Hepatocyte (in vitro differentiated cells): ENCODE measurements at places on chromosomes 12 and 14. TPM values are rescaled to one million over a fixed set of nuclear protein-coding genes. Genes with fewer than 3 reads are reported as not detected.

- H3K27ac ChIP-seq: no peak overlapping the region
- H3K36me3 ChIP-seq: no peaks in the 10 kb centered on the region
- H3K4me3 ChIP-seq: no peak overlapping the region
- peaks cover 7% of the 10 kb centered on the region for H3K4me1 ChIP-seq
- no peaks in the 10 kb centered on the region for H3K27me3 ChIP-seq
Measured at GRCh38 chr12:102406033-102406584, 74.3 kb downstream of the IGF1 start.

TMEM116 gene
- 13.1 and 29.3 TPM in 2 replicates for total RNA-seq

RERG gene
- 7.0 and 7.9 TPM in 2 replicates for total RNA-seq

DNA sequence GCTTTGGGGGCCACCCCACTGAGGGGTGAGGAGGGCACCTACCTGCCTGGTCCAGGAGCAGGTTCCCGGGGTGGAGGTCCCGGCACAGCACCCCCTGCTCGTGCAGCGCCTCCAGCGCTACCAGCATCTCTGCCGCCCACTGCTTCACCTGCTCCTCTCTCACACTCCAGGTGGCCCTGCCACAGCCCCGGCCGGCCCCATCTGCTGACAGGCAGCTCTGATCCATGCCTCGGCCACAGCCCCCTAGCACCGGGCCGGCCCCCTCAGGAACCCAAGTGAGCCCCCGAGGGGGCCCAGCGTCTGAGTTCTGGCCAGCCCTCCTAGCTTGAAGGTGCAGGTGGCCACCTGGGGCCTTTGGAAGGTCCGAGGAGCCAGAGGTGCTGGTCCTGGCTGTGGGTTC, 13.6 kb downstream of the RPS6KL1 start:
- no peaks in the 10 kb centered on the region for H3K36me3 ChIP-seq
- H3K27ac ChIP-seq: no peak overlapping the region
- no peaks in the 10 kb centered on the region for H3K27me3 ChIP-seq

GRCh38 chr14:58272588-58273372, 25.6 kb upstream of the ARID4A start:
- no peaks in the 10 kb centered on the region for H3K36me3 ChIP-seq
- no peak overlapping the region for H3K4me3 ChIP-seq
- peak overlapping the region; percentile 71 for H3K27ac ChIP-seq
- peak; percentile 72 for DNase-seq
- H3K4me1 ChIP-seq: peaks cover 5% of the 10 kb centered on the region

OLR1 gene
- 7.3 and 15.1 TPM in 2 replicates for total RNA-seq

- peaks cover 17% of the 10 kb centered on the region for H3K4me1 ChIP-seq
- no peak overlapping the region for H3K4me3 ChIP-seq
- H3K27me3 ChIP-seq: no peaks in the 10 kb centered on the region
- H3K36me3 ChIP-seq: no peaks in the 10 kb centered on the region
- no peak for DNase-seq
Measured at GRCh38 chr12:43284486-43285158, 267.4 kb downstream of the ADAMTS20 start.

DNA sequence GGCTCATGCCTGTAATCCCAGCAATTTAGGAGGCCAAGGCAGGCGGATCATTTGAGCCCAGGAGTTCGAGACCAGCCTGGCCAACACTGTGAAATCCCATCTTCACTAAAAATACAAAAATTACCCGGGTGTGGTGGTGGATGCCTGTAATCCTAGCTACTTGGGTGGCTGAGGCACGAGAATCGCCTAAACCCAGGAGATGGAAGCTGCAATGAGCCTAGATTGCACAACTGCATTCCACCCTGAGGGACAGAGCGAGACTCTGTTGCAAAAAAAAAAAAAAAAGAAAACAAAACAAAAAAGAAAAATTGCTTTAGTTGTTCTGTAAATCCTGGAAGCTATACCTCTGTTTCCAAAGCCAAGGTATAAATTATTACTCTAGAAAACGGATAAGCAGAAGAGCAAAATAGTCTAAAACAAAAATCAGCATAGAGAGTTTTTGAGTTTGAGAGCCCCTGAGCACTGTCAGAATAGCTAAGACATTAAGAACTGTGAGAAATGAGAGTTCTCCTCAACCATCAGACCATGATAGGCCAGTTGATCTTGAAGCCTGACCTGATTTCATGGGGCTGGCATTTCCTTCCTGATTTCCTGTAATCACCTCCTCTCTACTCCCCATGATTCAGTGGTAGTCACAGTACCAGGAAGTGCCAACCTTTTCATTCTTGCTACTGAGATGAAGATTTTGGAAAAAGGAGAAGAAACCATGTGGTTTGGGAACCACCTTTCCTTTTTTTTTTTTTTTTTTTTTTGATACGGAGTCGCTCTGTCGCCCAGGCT, 31.7 kb downstream of the ATP2A2 start:
- peak overlapping the region; percentile 81 for H3K27ac ChIP-seq
- H3K4me1 ChIP-seq: no peaks in the 10 kb centered on the region
- H3K36me3 ChIP-seq: no peaks in the 10 kb centered on the region

- no peak overlapping the region for H3K4me3 ChIP-seq
- no peaks in the 10 kb centered on the region for H3K36me3 ChIP-seq
- H3K27me3 ChIP-seq: no peaks in the 10 kb centered on the region
- DNase-seq: peak; percentile 9
Measured at GRCh38 chr12:109386059-109386433, 38.3 kb downstream of the MYO1H start.

GRCh38 chr14:53613404-53614253, 343.0 kb downstream of the BMP4 start:
- no peaks in the 10 kb centered on the region for H3K36me3 ChIP-seq
- H3K27ac ChIP-seq: peak overlapping the region; percentile 97
- peaks cover 10% of the 10 kb centered on the region for H3K4me1 ChIP-seq
- H3K4me3 ChIP-seq: no peak overlapping the region

GPR65 gene
- total RNA-seq: 0.04 and 0.10 TPM in 2 replicates

DNA sequence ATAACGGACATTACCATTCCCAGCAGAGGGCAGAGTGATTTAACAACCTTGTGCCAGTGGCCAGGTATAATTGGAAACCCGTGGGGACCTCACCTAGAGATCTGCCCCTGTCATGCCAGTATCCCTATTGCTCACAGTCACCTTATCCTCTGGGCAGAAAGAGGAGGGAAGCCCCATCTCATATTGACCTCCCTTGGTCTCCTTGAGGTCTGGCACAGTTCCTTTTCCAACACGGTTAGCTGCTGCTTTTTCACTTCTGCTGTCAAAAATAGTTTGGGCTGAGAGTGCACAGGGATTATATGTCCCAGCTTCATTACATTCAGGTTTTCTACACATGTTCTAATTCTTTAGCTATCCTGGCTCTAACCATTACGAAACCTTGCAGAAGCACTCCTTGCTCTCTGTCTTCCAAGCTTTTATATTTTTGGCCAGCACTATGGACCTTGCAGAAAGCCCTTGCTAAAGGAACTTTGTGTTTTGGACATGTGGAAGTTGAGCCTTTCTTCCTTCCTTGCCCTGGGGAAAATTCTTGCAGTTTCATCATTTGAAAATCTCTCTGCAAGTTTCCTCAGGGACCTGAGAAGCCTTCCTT, 111.7 kb upstream of the MIS18BP1 start:
- H3K36me3 ChIP-seq: no peaks in the 10 kb centered on the region
- no peaks in the 10 kb centered on the region for H3K27me3 ChIP-seq

GRCh38 chr14:104863923-104864266, 1.2 kb upstream of the CEP170B start:
- DNase-seq: no peak
- H3K4me3 ChIP-seq: peak overlapping the region; percentile 75
- peaks cover 15% of the 10 kb centered on the region for H3K4me1 ChIP-seq
- H3K27me3 ChIP-seq: no peaks in the 10 kb centered on the region
- no peaks in the 10 kb centered on the region for H3K36me3 ChIP-seq
- peak overlapping the region; percentile 99 for H3K27ac ChIP-seq

DNA sequence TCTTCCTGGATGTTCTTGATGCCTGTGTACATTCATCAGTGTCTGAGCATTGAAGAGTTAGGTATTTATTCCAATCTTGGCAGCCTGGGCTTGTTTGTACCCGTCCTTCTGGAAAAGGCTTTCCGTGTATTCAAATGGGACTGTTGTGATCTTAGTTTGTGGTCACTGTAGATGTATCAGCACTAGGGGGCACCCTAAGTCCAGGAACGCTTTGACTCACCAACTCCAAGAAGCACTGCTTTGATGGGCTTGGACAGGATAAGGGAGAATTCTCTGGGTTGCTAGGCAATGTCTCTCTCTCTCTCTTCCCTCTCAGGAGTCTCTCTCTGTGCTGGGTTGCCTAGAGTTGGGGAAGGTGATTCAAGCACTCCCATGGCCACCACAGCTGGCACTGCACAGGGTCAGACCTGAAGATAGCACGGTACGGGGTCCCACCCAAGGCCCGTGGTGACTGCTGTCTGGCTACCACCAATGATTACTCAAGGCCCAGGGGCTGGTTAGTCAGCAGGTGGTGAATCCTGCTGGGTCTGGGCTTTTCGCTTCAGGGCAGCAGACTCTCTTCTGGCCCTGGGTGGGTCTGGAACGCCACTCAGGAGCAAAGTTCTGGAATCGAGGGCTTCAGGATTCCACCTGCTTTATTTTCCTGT, 211.1 kb upstream of the RGS6 start:
- no peak overlapping the region for H3K27ac ChIP-seq
- peak; percentile 63 for DNase-seq
- H3K36me3 ChIP-seq: no peaks in the 10 kb centered on the region
- H3K4me3 ChIP-seq: no peak overlapping the region
- no peaks in the 10 kb centered on the region for H3K4me1 ChIP-seq

GRCh38 chr14:91374879-91375702, 42.5 kb downstream of the CCDC88C start:
- H3K4me3 ChIP-seq: no peak overlapping the region
- DNase-seq: no peak
- H3K4me1 ChIP-seq: peaks cover 46% of the 10 kb centered on the region

SERPINA10 gene
- 19.1 and 23.0 TPM in 2 replicates for total RNA-seq

GRCh38 chr12:79086541-79087296, 222.1 kb downstream of the SYT1 start:
- no peak overlapping the region for H3K4me3 ChIP-seq
- no peaks in the 10 kb centered on the region for H3K36me3 ChIP-seq
- H3K27ac ChIP-seq: no peak overlapping the region

DNA sequence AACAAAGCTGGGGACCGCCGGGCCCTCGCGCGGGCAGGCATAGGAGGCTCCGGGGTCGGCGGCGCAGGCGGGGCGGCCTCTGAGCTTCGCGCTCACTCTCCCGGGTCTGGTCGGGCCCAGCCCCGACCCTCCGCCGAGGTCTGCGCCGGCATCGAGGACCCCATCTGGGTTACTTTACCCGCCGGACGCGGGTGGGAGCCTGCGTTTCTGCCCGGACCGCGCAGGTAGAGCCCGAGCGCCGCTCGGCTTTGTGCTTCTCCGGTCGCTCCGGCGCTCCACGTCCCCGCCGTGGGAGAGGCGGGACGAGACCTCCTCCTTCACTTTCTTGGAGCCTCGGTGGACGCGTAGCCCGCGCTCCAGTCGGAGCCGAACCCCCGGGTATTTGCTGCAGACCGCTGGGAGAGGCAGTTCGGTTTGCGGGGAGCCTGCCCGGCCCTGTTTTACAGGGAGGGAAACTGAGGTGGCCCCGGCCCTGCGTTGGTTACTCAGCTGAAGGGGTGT, 63.2 kb downstream of the FBXL14 start:
- peaks cover 4% of the 10 kb centered on the region for H3K4me1 ChIP-seq
- no peak overlapping the region for H3K27ac ChIP-seq
- peak overlapping the region; percentile 33 for H3K4me3 ChIP-seq
- H3K36me3 ChIP-seq: no peaks in the 10 kb centered on the region
- peaks cover 57% of the 10 kb centered on the region for H3K27me3 ChIP-seq

DNA sequence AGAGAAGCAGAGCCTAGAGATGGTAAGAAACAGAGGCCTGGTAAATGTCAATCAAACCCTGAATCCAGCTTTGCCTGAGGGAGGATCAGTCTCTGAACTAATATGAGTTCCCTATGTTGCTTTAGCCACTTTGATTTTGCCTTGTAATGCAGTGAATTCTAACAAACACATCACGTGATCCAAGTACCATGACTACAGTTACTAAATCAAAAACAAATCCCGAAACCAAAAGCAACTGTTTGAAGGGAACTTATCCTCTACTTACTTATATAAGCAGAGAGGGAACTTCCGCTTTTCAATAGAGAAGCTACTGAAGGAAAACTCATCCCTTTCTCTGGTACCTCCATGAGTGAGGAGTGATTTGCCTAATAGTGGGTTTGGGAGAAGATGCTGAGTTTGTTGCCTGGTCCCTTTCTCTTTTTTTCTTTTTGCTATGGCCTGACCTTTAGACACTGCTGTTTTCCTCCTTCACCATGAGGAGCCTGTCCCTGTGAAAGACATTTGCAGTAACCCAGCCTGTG, 7.7 kb upstream of the PPTC7 start:
- no peaks in the 10 kb centered on the region for H3K4me1 ChIP-seq
- H3K27me3 ChIP-seq: no peaks in the 10 kb centered on the region
- no peak for DNase-seq
- no peak overlapping the region for H3K4me3 ChIP-seq
- H3K36me3 ChIP-seq: no peaks in the 10 kb centered on the region

- no peak overlapping the region for H3K27ac ChIP-seq
- H3K27me3 ChIP-seq: no peaks in the 10 kb centered on the region
- no peaks in the 10 kb centered on the region for H3K4me1 ChIP-seq
Measured at GRCh38 chr14:77889971-77890442, 90.1 kb downstream of the ADCK1 start.

DNA sequence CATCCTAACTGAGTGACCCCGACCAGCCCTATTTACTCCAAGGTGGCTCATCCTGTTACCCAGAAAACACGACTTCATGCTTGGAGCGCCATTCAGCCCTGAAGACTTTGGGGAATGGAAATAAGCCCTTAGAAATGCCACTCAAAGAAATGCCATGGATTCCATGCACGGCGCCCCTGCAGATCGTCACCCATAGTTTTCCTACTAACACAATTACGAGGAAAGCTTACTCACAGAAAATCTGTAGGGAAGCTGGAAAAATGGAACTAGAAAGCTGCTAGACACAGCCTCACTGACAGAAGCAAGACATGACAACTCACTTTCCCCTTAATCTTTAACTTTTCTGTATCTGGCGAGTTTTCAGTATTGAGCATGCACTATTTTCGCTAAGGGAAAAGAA, 19.5 kb downstream of the NUAK1 start:
- H3K27ac ChIP-seq: peak overlapping the region; percentile 78
- H3K36me3 ChIP-seq: no peaks in the 10 kb centered on the region
- DNase-seq: no peak
- H3K4me1 ChIP-seq: peaks cover 71% of the 10 kb centered on the region
- no peak overlapping the region for H3K4me3 ChIP-seq
- H3K27me3 ChIP-seq: no peaks in the 10 kb centered on the region

- H3K27me3 ChIP-seq: no peaks in the 10 kb centered on the region
- H3K27ac ChIP-seq: peak overlapping the region; percentile 28
- peak overlapping the region; percentile 37 for H3K4me3 ChIP-seq
- DNase-seq: no peak
Measured at GRCh38 chr12:89349814-89350213, 2.5 kb downstream of the DUSP6 start.

DNA sequence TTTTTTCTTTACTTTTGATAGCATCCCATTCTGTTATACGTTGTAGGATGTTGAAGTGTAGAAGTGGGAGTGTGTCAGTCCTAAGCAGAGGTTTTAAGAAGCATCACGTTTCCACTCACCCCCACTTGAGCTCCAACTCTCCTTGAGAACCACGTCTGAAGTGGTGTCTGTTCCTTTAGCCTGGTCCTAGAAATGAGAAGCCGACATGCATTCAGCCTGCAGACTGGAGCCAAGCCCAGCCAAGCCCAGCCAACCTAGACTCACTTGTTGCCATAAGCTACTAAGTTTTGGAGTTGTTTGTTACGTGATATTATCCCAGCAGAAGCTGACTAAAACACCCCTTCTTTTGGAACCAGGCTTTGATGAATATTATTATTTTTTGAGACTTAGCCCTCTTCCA, 4.4 kb upstream of the ELK3 start:
- DNase-seq: no peak
- no peak overlapping the region for H3K4me3 ChIP-seq
- H3K27ac ChIP-seq: no peak overlapping the region
- no peaks in the 10 kb centered on the region for H3K36me3 ChIP-seq
